ENCODE measurements at places on chromosomes 16 and 17.

DNA sequence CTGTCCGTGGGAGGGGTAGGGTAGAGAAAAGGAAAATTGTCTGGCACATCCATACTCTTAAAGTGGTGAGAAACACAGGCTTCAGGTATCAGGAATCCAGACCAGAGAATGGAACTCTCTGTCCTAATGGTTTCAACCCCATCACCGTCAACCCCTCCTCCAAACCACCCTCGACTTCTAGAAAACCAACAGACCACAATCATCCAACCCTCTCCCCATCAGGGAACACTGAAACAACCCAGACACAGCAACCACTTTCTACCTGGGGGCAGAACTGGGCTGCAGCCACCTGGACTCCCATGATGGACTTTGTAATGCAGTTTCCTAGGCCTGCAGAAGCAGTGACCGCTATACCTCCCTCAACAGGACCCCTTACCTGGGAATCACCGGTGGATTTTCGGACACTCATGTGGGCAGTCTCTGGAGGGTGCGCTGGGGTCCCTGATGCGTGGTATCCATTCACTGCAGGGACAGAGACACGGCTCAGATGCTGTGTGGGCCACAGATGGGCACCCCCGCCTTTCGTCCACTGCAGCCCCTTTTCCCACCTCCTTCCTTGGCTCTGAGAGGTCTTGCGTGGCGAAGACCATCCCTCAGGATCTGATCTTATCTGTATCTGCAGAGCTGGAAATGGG, 64.3 kb upstream of the RCVRN start:
- DNase-seq: no peak

DNA sequence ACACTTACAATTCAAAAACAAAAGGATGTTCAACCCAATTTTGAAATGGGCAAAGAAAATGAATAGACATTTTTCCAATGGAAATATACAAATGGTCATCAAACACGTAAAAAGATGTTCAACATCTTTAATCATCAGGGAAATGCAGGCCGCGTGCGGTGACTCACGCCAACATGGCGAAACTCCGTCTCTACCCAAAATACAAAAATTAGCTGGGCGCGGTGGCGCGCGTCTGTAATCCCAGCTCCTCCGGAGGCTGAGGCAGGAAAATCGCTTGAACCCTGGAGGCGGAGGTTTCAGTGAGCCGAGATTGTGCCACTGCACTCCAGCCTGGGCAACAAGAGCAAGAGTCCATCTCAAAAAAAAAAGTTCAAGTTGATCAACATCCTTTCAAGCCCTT, 1.8 kb upstream of the CLUAP1 start:
- no peak for DNase-seq

DNA sequence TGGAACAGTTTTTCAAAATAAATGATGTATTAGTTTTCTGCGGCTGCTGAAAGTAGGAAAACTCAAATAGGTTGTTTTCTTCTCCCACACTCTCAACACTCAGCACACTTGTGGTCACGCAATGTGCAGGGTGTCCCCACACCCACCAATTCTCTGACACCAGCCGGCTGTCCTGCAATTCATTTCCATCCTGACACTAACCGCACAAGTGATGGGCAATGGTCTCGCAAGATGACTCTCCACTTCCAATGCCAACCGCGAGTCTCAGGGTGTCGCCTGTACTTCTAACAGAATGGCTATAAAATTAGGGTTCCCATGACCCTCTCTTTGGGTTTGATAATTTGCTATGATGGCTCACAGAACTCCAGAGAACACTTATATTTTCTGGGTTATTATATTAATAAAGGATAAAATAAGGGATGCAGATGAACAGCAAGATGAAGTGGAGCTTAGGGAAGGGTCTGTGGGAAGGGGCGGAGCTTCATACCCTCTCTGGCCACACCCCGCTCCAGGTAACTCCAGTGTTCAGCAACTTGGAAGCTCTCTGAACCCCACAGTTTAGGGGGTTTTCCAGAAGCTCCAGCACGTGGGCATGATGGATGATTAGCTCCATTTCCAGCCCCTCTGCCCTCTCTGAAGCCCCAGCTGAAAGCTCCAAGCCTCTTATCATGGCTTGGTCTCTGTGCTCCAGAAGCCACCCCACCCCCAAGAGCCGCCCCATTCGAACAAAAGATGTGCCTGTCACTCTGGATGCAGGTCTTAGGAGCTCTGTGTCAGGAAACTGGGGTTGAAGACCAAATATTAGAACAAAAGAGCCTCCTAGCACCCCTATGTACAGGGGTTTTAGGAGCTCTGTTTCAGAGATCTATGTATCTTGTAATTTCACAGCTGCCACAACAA, 19.8 kb downstream of the TAF1C start:
- no peak for DNase-seq

DNA sequence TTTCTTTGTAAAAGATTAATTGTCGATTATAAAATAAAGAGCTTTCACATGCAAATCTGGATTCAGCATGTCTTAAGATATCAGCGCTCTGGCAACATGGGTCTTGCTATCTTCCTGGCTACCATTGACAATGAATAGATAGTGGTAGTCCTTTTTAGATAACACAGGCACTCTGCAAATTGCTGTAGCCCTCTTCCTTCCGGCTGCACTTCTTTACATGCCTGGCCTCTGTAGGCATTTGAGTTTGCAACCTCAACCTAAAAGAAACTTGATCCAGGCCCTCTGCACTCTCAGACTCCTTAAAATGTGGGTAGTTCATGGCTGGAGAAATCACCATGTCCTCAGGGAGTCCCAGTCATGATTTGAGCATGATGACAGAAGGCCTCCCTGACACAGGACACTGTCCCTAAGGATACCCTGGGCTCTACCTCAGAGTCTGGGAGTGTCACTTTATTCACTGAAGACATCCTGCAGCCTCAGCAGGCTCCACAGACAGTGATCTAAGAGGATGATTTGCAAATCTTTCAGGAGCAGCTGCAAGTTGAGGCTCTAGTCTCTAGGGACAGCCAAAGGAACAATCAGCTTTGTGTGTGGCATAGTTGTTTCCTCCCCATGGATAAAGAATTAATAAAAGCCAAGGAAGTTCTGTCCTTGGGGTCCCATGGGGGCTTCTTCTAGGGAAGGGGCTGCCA, 529.4 kb downstream of the RBFOX1 start:
- DNase-seq: no peak

DNA sequence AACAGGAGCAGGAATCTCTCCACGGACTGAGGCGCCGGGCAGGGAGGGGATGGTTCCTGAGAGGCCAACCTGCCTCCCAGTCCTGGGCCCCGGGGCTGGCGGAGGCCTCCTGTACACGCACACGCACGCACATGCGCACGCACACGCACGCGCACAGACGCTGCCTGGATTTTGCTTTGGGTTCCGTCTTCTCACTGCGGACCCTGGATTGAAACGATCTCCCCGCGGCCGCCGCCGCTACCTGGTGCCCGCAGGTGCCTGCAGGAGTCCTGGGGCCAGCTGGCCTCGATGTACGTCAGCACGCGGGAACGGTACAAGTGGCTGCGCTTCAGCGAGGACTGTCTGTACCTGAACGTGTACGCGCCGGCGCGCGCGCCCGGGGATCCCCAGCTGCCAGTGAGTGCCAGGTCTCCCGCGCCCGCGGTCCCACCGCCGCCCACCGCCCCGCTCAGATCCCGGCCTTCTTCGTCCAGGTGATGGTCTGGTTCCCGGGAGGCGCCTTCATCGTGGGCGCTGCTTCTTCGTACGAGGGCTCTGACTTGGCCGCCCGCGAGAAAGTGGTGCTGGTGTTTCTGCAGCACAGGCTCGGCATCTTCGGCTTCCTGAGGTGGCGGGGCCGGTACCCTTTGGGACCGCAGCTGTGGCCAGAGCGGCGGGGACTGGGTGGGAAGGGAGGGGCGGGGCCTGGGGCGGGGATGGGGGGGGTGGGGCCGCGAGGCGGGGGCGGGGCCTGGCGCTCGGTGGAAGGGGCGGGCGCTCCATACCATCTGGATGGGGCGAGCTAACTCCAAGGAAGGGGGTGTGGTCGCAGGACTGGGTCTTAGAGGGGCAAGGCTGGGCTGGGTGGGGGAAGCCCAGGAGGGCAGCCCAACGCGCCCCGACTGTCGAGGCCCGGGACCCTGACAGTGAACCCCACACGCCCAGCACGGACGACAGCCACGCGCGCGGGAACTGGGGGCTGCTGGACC, 12.3 kb downstream of the CES4A start:
- DNase-seq: peak; percentile 66

GRCh38 chr17:2388020-2388682, 12.7 kb downstream of the MNT start:
- peak; percentile 37 for DNase-seq

GRCh38 chr16:3578610-3579551, 1.7 kb upstream of the NLRC3 start:
- DNase-seq: no peak

DNA sequence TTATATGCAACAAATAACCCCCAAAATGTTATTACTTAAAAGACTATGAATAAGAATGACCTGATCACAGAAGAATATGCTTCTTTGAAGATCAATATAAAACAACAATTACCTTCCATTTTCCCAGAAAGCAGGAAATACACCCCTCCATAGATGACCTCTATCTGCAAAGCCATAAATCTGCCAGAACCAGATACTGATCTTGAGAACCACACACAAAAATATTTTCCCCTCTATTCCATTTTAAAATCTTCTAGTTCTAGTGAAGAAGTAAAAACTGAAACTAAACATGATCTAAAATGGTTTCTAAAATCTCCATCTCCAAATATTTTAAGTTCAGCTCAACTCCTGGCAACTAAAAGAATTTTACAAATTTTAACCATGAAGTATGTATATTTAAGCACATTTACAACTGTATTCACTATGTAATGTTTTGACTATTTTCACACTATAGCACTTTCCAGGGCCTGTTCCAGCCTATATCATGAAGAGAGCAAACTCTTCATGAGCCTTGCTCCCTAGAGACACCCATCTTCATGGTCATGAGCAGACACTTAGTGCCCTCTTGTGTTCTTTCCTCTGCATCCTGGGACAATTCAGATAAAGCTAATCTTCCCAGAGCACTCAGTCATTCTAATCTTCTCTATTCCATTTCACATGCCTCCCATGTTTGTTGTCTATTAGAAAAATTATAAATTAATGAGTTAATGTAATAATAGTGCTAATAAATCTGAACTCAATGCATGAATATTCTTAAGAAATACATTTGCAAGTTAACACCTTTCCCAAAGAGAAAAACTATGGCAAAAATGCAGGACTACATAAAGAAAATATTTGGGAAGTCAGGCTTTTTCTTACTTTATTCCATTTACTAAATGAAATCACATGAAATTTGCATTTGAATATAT, 87.0 kb downstream of the HELZ start:
- peak; percentile 46 for DNase-seq

DNA sequence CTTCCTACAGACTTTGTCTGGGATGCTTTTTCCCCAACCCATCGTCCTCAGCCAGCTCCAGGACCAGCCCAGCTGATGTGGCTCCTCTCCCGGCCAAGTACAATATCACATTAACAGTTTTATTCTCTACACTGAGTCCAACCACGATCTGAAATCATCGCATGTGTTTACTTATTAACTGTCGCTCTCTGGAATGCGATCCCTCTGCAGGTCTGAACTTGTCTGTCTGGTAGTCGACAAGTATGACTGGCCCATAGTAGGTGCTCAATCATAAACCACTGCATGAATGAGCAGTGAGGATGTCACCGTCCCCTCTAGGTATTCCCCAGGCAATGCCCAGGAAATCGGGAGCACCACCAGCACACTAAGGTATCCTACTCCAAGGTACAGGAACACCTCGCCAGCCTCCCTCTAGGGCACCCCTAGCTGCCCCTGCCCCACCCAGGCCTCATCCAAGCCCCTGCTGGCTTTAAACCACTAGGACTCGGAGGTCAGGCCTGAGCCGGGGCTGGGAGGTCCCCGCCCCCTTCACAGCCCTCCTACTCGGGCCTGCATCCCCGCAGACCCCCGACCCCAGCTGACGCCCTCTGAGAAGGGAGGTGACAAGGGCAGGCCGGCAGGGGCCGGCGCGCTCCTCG, 27.7 kb downstream of the RTN4RL1 start:
- DNase-seq: no peak

- peak; percentile 23 for DNase-seq
Observed at GRCh38 chr17:81682565-81683207, 911 bp downstream of the ARL16 start.

Data from NCI-H2227 treated with DMSO at 0.1 percent for 48 hours (cell line).